ENCODE measurements at places on chromosomes 6 and 20.

DNA sequence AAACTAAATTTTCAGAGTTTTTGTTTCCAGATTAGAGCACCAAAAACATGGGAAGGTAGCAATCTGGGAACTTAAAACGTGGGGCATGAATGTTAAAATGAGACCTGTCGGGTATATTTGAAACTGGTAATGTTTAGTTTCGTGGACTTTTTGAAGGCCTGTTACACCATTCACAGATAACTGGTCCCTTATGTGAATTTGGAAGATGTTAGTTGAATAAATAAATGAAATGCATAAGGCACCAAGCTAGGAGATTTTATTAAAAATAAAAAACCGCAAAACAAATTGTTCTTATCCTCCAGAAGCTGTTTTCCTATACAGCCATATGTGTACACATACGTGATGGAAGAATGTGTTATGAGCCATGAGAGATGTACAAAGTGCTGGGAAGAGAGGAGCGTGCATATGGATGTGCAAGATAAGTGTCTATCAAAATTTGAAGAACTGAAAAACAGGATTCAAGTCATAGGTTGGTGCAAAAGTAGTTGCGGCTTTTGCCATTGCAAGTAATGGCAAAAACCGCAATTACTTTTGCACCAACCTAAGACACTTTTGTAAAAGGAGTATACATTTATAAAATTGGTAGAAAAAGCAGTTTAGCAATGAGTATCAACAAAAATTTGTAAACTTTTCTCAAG is 700 bp upstream of the MCUR1 start:
- DNase-seq: peak; percentile 50

DNA sequence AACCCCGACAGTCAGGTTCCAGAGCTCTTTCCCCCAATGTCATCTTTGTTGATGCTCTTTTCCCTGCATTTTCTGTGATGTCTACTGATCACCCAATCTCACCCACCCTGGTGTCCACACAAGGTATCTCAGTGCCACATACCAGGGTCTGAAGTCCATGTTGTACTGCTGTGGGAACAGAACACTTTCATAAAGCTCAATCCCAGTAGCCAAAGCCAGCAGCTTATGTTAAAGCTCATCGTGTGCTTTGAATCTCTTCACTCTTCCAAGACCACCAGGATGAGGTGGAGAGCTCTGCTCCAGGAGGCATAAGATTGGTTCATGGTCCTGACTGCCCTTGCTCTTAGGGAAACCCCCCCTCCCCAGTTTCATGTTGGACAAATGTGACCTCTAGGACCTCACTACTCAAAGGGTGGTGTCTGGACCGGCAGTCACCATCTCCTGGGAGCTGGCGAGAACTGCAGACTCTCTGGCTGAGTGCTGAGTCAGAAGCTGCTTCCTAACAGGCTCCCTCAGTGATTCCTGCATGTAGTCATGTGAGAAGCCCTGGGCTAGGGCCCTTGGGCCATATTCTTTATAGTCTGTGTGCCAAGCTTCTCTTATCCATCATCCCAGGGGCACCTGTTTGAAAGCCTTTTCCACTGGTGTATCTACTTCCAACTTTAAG is 13.4 kb upstream of the CPNE5 start:
- DNase-seq: no peak

- no peak for DNase-seq
Measured at GRCh38 chr20:31674895-31675827, 37.4 kb downstream of the COX4I2 start.

DNA sequence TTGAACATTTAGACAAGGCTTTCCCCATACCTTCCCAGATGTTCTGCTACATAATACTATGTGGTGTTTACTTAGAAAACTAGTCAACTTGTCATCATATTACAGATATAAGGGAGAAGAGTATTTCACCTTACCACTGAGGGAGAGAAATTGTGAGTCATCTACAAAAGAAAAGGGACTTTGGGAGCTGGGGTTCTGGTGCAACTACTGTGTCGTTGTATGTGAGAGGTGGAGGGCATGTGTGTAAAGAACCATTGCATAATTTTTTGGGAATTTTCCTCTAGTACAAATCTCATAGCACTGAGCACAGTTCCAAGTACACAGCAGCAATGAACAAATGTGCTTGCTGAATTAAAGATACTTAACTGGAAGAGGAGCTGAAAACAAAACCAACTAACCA is 665.6 kb downstream of the DHX35 start:
- DNase-seq: no peak

DNA sequence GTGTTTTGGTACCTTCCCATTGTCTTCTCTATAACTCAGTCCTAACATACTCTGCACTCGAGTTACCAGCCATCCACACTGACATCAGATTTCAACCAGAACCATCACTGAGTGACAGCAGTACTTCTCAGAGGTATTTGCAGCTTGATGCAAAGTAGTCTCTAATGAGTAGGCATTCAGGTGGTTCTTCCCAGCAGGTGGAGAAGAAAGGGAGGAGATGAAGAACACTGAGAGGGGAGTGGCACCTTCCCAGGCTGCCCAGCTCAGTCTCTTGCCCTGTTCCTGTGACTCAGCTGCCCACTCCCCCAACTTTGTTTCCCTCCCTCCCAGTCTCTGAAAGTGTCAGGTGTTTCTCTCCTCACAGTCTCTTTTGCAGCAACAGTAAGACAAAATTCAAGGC is 38.7 kb upstream of the SMIM28 start:
- DNase-seq: peak; percentile 1

DNA sequence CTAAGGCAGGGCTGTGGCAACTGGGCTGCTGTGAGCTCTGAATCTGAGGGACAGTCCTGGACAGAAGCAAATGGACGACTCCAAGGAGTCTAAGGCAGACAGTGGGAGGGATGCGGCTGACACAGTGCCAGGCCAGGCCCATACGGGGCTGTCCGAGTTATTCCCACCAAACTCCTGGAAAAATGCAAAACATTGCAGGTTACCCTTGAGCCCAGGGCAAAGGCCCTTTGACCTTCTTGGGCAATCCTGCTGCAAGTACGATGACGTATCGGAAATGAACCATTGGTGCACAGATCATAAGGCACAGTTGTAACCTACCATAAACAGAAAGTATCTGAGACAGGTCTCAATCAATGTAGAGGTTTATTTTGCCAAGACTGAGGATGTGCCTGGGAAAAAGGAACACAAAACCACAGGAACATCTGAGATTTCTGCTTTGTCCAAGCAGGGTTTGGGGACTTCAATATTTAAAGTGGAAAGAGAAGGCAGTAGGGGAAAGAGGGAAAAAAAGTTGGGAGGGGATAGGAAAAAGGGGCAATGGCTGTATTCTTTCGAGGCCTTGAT is 118.9 kb downstream of the DACT2 start:
- DNase-seq: no peak

Data from NCI-H510A treated with DMSO at 0.1 percent for 48 hours (cell line).